T-helper 2 cell (primary cell): ENCODE measurements at places on chromosomes 5 and 9.

GRCh38 chr5:7852988-7853387 is 2.1 kb upstream of the CFAP90 start:
- DNase-seq: no peak

DNA sequence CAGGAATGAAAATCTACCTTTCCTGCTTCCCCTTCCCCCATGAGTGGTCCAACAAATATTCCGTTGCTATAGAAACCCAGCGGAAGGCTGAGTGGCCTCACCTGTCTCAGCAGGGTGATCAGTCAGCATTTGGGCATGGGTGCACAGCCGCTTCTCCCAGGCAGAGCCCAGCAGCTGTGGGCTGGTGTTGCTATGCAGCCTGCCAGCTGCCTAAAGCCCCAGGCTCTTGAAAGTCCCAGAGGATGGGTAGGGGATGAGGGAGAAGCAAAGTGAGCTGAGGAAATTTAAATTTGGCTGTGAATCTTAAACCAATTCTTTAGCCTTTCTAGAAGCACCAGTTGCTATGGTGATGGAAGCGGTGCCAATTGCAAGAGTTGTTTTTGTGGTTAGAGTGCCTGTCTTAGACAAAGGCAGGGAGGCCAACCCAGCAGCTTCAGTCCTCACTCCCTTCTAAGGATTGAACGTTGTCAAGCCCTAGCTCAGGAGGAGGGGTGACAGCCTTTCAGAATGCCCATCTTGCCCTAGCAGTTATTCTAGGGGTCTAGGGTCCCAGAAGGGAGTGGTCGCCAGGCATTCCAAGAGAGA is 151.5 kb upstream of the PITX1 start:
- peak; percentile 48 for DNase-seq

DNA sequence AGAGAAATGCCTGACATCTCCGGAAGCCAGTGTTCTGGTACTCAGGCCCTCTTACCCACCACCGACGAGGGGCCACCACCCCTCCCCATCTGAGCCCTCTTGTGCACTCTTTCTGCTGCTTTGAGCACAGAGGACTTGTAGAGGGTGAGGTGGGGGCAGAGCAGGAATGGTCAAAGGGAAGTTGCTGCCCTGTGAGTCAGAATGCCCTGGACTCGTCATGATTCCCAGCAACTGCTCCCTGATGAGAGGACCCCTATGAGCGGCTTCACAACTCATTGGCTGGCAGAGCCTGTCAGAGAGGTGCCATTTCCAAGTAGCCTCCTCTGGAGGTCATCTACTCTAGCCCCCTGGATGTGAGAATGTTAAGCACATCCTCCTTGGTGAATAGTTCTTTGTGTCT is 845 bp downstream of the ECSCR start:
- DNase-seq: no peak

DNA sequence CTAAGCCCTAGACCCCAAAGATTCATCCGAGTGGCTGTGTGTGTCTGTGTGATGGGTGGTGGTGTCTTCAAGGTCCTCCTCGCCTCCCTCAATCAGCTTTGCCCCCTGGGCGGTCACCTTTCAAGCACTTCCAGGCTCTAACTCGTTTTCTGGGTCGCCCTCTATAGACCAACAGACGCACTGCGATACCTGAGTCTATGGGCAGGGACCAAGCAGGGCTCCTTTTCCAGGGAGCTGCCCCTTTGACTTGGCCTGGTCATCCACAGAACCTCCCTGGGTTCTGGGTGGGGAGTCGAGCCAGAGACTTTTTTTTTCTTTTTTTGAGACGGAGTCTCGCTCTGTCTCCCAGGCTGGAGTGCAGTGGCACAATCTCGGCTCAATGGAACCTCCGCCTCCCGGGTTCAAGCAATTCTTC is 1.1 kb downstream of the SLC27A4 start:
- DNase-seq: peak; percentile 21

DNA sequence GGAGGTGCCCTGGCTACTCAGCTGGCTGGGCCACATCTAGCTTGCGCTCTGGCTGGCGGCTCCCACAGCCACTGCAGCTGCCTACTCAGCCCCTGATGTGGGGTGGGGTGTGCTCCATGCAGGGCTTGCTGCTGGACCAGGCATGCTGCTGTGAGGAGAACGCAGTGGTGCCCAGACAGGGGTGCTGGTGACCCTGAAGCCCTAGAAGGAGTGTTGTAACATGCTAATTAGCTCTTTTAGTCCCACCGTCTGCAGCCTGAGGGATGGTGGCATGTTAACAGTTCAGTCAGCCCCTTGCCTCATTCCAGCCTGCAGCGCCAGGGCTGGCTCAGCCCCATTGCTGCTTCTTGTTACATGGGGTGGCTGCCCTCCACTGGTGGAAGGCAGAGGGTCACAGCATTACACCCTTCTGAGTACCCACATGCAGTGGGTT is 642.3 kb downstream of the DMRTA1 start:
- no peak for DNase-seq

- no peak for DNase-seq
Measured at GRCh38 chr9:3874449-3875360, 348.9 kb upstream of the RFX3 start.

DNA sequence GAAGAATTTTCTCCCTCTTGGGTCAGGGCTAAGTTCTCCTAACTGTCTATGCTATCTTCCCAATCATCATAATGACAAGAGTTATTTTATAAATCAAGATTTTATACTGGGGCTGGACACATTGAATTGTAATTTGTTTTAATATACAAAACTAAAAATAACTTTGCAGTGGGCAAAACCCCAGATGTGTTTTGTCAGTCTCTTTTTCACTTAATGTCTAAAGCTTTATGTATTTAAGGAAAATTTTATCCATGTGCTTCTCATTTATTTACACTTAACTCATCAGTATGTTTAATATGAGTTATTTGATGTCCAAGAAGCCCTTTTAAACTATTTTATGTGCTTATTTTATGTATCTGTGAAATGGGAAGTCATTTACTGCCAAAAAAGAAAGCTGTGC is 362.8 kb upstream of the ADAMTSL1 start:
- no peak for DNase-seq

DNA sequence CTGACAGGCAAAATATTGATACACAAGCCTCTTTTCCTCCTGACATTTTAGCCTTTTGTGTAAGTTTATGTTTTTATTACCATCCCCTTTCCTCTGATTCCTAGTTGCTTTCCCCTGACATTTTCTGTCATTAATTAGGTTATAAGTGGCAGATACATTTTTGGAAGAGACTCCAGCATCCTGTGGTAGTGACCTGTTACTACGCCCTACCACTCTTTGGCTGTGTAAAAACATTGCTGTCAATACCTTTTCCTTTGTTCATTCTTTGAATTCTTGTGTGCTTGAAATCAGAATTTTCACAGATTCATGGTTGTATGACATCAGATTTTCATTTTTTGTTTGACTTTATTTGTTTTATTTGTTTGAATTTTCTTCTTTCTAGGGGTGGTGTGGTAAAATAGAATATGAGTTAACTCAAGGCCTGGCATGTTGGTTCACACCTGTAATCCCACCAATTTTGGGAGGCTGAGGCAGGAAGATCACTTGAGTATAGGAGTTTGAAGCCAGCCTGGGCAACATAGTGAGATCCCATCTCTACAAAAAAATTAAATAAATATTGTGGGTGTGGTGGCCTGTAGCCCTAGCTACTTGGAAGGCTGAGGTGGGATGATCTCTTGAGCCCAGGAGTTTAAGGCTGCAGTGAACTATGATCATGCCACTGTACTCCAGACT is 43.4 kb downstream of the UBE2R2 start:
- DNase-seq: no peak

GRCh38 chr5:95883185-95884016 is 60.9 kb upstream of the GLRX start:
- DNase-seq: no peak

- DNase-seq: no peak
Measured at GRCh38 chr9:93677641-93678136, 101.3 kb downstream of the PHF2 start.

DNA sequence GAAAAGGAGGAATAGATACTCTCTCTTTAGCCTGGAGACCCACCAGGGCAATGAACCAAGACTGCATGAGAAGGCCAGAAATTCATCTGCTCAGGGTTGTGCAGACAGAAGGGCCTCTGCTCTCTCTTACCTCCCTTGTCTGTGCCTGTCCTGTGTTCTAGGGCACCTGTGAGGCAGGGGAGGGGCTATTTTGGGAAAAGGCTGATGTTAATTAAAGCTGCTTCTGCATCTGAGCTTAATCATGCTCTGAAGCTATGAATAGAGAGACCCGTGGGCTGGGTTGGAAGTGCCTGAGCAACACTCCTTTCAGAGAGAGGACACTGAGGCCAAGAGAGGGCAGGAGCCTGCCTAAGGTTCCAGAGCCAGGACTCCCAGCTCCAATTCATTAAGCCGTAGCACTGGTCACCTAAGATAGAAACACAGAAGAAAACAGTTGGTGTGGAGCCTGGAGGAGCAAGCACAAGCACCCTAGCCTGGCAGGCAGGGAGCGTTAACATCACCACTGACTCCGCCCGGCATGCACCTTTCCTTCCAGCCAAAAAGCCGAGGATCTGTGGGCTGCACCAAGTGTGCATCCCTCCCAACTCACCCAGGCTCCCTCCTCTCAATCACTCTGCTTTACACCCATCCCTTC is 31.4 kb upstream of the STING1 start:
- no peak for DNase-seq

GRCh38 chr5:56986626-56986947 is 34.7 kb upstream of the MIER3 start:
- no peak for DNase-seq

DNA sequence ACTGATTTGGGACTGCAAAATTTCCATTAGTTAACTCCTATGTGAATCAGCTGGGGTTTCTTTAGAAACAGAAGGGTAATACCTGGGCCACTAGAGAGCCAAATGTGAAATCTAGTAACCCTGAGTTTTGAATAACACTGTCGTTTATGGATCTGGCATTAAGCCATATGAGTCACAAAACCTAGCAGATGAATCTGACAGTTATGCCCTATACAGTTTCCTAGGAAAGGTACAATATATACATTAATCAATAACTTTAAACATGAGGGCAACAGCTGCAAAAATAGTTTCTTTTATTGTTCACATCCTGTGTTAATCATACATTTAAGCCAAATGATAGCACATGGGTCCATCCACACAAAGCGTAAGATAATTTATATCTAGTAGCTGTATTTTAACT is 56.9 kb downstream of the PAM start:
- DNase-seq: no peak

DNA sequence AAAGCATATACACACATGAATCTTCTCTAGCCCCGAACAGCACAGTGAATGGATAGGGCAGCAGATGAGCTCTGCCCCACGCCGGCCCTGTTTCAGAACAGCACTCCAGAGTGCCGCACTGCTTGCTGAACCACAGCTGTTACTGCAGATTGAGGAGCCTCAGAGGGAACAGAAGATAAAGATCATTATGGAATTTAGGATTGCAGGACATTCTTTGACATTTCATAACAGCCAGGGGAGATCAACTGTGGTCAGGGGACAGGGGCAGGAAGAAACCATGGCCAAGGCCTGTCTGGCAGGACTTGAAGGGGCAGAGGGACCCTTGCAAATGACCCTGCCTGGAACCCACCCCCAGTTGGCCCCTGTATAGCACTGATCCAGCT is 20.6 kb downstream of the IRF1 start:
- no peak for DNase-seq

GRCh38 chr9:17627641-17628040 is 48.8 kb downstream of the SH3GL2 start:
- DNase-seq: no peak

DNA sequence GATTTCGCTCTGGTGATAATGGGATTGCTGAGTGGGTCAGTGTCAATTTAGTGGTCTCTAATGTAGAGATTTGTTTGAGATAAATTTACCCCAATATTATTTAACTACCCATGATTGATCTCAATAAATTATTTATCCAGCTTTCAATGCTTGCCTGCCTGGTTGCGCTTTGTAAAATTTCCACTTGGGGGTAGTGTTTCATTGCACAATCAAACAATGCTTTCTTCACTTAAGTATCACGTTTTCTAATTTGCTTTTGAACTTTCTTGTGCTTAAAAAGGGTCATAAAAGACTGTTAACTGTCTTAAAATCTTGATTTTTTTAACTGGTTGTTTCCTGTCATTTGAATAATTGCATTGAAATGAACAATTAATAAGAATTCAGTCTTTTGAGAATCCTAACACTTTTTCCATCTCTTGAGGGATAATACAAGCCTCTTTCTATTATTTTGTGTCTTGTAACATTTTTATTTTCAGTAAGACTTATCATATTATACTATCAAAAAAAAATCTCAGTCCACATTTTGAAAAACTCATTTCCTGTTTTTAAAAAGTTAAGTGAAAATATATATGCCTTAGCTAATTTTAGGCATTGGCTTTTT is 18.7 kb downstream of the HSD17B4 start:
- DNase-seq: peak; percentile 37

- no peak for DNase-seq
Measured at GRCh38 chr5:167624053-167624452, 667.4 kb upstream of the WWC1 start.

DNA sequence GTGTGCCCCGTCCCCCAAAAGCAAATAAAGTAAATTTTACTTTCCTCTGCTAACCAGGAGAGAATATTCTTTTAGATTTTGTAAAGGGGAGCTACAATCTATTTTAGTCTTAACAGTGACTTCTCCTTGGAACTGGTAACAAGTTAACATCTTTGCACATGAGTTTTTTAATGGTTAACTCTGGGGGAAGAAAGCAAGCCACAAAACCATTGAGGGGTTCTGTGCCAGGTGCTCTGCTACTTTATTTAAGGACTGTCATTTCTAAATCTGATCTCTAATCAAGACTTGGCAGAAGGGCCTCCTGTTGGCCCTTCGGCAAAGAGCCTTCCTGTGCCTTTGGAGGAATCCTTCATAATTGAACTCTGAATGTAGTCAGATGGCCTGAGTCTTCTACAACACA is 153.4 kb downstream of the SLC12A2 start:
- DNase-seq: no peak

- DNase-seq: no peak
Measured at GRCh38 chr9:134458207-134459108, 132.2 kb downstream of the RXRA start.

- no peak for DNase-seq
Measured at GRCh38 chr9:111913159-111913558, 16.5 kb downstream of the UGCG start.

GRCh38 chr5:143337946-143338345 is 65.5 kb downstream of the NR3C1 start:
- no peak for DNase-seq

- DNase-seq: no peak
Measured at GRCh38 chr9:117470455-117470854, 55.6 kb upstream of the ASTN2 start.

DNA sequence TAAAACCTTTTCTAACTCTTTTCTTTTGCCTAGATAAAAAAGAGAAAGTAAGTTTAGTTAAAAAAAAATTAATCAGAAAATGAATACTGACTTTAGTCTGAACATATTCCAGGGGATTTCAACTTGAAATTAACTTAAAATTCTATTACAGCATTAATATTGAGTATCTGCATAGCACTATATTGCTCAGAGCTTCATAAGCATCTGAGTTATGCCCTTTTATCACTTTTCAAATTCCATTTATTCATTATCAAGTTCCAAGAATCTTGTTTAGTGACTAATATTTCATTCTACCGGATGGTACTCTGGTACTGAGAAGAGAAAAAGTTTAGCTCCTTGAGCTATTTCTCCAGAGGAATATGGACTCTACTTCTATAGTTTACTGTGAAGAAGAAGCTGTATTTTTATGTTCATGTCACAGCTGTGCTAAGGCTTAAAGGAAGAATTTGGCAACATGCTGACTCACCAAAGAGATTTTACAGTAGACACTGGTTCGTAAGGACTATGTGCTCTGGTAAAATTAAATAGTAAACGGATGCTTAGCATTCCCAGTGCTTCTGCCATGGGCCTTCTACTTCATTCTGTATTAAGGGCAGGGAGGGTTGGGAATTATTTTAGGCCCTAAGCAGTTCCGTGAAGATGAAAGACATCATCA is 285.2 kb upstream of the SEMA6A start:
- DNase-seq: no peak
